NCI-H748 treated with DMSO at 0.1 percent for 48 hours (cell line): ENCODE measurements at places on chromosomes 4 and X.

GRCh38 chr4:87012265-87012953 is 77.6 kb downstream of the AFF1 start:
- DNase-seq = no peak

GRCh38 chr4:47531241-47531953 is 46.3 kb downstream of the ATP10D start:
- no peak for DNase-seq

DNA sequence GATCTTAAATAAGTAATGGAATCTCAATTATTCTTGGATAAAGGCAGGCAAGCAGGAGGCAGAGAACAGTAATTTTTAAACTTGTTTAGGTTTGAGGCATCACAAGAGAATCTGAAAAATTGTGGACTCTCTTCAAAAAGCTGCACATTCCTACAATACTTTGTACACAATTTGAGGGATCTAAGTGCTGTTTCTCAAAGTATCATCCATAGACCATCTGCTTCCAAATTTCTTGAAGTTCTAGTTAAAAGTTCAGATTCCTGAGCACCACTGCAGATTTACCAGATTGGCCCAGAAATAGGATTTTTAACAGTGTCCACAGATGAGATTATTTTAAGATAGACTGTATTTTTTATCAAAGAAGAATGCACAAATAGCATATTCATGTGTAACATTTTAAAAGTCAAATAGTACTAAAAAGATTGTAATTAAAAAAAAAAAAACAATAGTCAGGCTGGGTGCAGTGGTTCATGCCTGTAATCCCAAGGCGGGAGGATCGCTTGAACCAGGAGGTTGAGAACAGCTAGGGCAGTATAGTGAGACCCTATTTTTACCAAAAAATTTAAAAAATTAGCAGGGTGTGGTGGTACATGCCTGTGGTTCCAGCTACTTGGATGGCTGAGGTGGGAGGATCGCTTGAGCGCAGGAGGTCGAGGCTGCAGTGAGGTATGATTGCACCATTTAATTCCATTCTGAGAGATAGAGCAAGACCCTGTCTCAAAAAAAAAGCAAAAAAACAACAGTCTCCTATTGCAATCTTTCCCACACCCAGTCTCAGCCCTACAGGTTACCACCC is 14.2 kb upstream of the FNIP2 start:
- no peak for DNase-seq

GRCh38 chr4:110637408-110638088 is 14.7 kb upstream of the PITX2 start:
- no peak for DNase-seq

DNA sequence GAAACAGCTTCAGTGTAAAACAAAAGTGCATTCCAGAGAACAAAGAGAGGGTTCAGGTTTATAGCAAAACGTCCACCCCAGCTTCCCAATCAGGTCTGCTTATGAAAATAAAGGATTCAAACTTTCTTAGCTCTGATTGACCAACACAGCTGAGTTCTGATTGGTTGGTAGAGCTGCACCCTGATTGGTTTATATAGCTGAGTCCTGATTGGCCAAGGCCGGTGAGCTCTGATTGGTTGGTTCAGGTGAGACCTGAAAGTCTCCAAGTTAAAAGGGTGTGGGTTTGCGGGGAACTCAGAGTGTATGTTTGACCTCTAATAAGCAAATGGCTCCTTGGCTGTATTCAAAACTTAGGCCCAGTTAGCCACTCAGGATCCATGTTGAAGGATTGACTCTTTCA is 20.9 kb downstream of the CLRN2 start:
- no peak for DNase-seq

DNA sequence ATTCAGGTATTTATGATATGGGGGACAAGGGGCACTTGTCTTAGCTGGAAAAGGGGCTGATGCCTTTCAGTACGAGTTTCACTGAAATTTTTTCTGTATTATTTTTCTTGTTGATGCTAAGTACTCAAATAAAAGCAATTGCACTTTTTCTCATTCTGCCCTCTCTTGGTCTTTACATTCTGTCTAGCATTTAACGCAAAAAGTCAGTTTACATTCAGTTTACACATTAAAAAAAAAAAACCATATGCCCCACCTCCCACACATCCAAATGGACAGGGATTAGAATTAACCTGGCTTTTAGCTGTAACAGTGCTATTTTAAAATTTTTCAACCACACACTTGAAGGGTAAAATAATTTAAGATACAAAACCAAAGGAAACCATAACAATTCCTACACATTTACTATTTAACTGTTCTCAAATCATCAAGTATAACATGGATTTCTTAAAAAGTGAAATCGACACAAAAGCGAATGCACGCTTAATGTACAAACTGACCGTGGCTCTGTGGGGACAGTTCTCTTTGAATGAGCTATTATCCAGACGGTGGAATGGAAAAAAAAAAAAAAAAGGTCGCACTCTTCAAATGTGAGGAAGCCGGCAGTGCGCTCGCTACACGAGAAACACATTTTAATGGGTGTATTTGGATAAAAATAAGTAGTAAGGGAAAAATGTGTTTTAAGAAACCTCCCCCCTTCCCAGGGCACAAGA is 1.4 kb downstream of the AMMECR1 start:
- DNase-seq = no peak

DNA sequence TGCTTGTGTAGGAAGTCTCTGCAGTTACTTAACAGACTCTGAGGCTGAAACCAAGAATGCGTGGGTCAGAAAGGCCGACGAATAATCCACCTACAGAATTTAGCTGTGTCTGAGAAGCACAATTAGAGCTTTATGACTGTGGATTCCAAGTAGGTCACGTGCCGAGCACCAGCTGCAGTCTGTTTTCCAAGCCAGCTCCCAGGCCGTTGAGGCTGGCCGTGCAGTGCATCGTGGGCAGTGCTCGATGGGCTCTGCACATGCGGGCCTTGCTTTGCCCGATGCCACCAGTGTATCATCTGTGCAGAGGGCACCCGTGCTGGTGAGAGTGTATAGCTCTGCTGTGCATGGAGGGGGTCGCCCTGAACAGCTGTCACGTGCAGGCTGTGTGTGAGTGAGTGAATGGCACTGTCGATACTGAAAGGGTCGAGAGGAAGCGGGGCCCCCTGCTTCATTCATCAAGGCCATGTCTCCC is 67.5 kb upstream of the CLDN34 start:
- DNase-seq = no peak

DNA sequence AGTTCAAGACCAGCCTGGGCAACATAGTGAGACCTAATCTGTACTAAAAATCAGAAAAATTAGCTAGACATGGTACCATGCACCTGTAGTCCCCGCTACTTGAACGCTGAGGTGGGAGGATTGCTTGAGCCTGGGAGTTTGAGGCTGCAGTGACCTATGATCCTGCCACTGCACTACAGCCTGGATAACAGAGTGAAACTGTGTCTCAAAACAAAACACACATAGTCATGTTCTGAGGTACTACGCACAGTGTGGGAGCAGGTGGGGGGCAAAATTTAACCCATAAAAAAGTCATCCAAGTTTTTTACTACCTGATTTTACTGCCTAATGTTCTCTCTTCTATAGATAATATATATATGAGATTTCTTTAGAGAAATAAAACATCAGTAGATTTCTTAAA is 28.4 kb downstream of the HSPA4L start:
- no peak for DNase-seq
